ENCODE measurements at places on chromosomes 2 and 18.

- no peak for DNase-seq
These were observed 95.2 kb downstream of the TTC32 start for GRCh38 chr2:19806591-19806990.

DNA sequence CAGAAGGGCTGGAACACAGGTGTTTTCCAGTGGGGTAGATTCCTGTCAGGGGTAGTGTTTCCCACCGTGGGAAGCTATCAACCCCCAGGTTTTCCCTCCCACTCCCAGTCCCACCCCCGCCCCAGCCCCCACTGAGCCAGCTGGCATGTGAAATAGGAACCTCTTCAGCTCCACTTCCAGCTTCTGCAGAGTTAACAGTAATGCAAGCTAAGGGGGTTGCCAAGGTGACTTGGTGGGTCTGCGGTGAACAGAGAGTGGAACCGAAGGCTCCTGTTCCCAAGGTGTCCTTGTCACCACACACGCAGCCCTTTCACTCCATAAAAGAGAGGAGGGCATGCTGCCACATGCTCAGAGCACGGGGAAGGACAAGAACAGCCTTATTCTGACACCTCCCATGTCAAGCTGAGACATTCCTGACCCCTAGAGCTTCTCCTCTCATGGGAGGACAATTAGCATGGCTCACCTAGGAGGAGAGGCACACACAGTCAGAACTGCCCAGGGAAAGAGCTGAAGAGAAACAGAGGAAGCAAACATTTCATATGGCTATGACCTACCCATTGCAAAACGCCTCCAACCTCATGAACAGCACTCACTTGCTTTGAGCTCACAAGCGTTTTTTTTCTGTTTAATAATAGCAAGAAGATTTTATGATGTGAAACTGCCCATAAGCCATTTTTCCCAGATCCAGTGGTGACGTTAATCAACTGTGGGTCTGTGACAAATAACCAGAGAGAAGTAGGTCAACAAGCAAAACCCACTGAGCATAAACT lies 39.8 kb upstream of the TBC1D8 start:
- peak; percentile 16 for DNase-seq

GRCh38 chr2:43905871-43906270 lies 67.1 kb downstream of the ABCG8 start:
- no peak for DNase-seq

- no peak for DNase-seq
These were observed 35.9 kb downstream of the MYO5B start for GRCh38 chr18:50158866-50159653.

DNA sequence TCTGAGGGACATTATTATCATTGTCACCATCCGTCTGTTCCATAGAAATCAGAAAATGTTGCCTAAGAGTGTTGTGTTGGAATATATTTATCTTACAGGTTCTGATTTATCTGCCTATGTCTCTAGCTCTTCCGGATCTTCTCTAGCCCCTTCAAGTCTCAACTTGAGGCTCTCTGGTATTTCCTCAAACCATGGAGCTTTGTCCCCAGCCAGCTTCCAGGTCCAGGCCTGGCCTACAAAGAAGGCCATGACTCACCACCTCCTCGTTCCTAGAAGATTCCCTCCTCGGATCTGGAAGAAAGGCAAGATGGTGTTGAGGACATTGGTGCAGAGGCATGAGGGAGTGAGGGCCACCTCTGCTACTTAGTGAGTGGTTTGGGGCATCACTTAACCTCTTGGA lies 122.1 kb upstream of the TRIB2 start:
- DNase-seq: no peak

- DNase-seq: no peak
These were observed 37.6 kb upstream of the FOSL2 start for GRCh38 chr2:28354920-28355520.

DNA sequence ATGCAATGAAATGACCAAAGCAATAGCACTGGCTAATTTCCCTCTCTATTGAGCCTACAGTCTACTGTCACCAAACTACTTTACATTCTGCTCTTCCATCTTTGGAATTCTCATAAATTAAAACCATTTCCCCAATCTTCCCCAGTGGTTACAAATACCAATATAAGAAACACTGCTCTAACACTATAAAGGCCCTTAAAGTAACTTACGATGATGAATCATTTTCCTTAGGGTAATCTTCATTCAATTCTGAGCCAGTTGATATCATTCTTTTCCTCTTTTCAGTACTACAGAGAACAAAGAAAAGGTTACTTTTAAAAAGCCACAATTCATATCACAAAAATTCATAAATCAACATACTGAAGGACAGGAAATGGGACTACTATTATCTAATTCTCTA lies 22.1 kb downstream of the USP37 start:
- no peak for DNase-seq

GRCh38 chr2:234768608-234769196 lies 183.1 kb upstream of the SH3BP4 start:
- no peak for DNase-seq

DNA sequence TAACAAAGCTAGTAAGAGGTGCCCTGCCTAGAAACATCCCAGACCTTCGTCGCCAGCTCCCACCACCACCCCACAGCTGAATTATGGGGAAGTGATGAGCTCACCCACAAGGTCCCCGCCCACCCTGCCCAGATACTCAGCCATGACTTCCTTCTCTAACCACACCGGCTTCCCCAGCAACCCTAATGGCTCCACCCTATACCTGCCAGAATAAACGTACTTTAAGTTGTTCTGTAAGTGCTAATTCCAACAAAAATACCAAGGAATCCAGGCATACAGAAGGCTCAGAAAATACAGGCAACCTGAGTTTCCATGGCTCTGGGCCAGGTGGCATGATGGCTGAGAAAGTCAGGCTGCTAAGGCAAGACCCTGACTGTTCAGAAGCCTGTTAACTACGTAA lies 39.1 kb downstream of the TMEM163 start:
- DNase-seq: no peak

- DNase-seq: no peak
These were observed 139.2 kb upstream of the PDE1A start for GRCh38 chr2:182565911-182566567.

DNA sequence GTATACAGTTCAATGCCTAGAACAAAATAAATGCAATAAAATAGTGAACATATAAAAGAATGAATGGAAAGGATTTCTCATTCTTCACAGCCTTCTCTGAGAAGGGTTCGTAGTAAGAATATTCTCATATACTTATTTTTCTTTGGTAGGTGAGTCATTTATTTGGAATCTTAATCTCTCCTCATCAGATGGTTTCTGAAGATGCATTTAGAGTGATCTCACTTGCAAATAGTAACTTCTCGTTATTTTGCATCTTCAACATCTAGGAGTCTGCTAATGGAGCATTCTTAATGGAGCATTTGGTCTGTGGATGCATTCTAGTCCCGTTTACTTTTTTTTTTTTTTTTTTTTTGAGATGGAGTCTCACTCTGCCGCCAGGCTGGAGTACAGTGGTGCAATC lies 3.9 kb downstream of the UBXN4 start:
- DNase-seq: peak; percentile 29

DNA sequence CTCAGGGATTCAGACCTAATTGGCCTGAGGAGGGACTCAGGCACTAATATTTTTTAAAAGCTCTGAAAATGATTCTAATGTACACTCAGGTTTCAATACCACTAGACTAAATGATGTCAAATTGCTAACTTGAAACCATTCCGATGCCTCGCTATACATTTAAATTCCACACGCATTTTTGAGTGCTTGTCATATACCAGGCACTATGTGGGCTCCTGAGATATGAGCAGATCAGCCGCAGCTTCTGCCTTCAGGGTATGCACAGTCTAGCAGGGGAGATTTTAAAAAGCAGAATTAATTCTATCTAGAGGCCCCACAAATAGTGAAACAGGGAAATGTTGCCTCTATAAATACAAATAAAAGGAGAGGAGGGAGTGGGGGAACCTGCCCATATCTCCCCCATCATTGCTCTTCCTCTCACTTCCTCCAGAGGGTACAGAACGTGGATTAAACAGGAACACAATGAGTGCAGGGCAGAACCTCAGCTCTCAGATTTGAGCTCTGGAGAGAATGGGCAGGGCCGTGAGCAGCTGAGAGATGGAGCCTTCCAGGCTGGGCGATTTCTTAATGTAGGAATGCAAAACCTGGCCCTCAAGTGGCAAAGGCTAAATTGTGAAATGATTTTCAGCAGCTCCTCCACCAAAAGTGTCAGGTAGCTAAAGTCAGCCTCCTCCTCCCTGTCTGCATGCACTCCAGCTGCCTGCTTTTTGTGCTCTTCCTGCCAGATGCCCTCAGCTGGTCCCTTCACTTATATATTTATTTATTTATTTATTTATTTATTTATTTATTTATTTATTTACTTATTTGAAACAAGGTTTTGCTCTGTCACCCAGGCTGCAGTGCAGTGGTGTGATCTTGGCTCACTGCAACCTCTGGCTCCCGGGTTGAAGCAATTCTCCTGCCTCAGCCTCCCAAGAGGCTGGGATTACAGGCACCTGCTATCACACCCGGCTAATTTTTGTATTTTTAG lies 24.6 kb upstream of the LBH start:
- DNase-seq: no peak

DNA sequence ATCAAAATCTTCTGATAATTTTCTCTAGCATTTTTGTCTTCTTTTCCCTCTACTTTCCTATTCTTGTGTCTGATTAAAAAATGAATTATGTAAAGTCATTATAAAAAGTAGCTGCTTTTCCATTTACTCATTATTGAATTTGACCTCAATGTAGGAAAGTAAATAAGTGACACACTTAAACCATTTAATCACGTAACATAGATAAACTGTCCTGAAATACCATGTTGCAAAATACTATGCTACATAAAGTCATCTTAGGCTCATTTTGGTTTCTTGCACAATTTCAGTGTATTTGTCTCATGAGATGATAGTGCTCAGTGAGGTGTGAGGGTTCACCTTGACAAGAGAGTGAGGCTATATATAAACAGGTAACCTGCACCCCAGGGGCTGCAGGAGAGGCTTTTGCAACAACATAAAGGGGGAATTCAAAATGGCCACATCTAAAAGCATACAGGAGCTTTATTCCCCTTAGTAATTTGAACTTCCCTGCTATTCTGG lies 502.7 kb downstream of the RNF144A start:
- no peak for DNase-seq

- DNase-seq: no peak
These were observed 25.2 kb upstream of the CASP10 start for GRCh38 chr2:201157694-201158093.

DNA sequence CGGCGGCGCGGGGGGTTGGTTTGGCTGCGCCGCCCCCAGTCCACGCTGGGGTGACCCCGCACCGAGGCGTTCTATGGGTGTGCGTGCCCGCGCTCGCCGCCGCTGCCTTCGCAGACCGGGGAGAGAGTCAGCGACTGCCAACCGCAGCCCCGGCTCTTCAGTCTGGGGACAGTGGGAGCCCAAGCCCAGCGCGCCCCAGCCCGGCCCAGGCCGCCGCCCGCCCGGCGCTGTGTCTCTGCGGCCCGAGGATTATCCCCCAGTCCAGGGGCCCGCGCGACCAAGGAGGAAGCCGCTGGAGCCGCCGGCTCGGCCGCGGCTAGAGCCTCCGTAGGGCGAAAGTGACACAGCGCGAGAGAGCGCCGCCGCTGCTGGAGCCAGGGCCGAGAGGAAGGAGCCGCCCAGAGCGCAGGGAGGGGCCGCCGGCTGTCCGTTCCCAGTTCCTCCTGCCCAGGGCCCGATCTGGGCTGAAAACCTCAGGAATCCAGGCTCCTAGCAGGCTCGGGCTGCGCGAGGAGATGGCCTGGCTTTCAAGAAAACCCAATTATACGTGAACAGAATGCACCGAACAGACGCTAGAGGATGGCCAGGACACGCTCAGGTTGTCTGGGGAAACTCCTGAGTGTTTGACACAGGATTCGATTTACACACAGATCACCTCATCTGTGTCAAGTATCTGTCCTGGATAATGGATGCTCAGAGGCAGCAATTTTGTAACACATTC lies 2.4 kb downstream of the CTIF start:
- peak; percentile 82 for DNase-seq

GRCh38 chr2:11830708-11831301 lies 84.4 kb downstream of the LPIN1 start:
- DNase-seq: no peak

DNA sequence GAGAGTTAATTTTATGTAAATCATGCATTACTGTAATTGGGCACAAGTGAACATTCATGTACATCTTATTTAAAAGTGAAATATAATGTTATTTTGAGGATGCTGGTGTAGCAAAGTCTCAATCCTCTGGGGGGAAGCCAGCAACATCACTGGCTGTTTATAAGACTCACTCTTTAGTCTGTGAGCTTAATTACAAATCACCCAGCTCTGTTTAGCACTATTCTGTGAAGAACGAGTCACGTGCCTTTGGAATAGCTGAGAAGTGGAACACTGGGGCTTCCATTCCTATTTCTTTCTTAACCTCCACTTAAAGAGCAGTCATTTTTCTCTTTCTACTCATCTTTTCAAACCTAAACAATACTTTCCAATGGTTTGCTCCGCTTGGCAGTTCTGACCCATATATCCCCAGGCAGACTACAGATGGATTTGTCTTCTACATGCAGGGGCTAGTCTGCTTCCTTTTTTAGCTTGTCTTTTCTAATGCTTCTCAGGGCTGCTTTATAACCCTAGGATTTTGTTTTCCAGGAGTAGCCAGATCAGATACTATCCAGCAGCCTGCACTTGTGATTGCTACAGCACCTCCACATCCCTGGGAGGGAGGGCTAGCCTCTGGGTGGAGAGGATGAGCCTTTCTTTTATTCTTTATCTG lies 95.3 kb upstream of the CAVIN2 start:
- DNase-seq: no peak

DNA sequence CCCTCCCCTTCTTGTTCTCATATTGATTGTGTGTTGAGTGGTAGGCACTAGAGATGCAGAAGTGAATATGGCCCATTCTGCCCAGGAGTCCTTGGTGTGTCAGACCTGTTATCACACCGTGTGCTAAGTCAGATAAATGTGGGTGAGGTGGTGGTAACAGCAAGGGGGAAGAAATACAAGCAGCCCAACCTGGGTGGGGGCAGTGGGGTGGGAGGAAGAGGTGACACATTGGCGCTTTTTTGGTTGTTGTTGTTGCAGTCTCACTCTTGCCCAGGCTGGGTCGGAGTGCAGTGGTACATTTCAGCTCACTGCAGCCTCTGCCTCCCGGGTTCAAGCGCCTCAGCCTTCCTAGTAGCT lies 12.8 kb downstream of the B3GNT2 start:
- DNase-seq: no peak

DNA sequence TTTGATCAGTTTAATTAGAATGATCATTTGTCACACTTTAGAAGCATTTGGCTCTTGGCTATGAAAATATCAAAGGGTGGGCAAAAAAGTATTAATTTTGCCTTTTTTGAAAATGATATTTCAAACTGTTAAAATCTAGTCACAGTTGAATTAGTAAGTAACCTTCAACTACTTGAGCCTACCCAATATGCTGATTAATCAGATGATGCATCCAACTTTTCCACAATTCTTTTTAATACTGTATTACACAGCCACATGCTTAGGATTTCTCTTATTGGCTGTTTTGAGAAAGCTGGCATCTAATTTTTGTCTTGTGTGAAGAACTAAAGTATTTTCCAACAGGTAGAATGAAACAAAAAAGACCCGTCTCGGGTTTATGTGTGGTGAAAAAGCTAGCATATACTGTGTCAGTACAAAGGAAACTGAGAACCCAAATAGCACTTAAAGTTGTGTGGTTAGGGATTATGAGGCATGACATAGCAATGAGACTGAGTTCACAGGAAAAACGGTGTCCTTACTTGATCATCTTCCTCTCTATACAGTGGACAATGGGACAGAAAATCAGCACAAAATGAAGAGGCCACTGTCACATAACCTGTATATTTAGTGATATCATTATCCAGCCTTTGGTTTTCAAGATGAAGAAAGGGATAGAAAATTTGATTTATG lies 11.7 kb downstream of the OSBPL6 start:
- DNase-seq: no peak

- DNase-seq: peak; percentile 98
These were observed 182.0 kb downstream of the TCF4 start for GRCh38 chr18:55405893-55406406.

- no peak for DNase-seq
These were observed 66.0 kb downstream of the TTC32 start for GRCh38 chr2:19835781-19836281.
